ENCODE measurements at places on chromosomes 6 and 20.

DNA sequence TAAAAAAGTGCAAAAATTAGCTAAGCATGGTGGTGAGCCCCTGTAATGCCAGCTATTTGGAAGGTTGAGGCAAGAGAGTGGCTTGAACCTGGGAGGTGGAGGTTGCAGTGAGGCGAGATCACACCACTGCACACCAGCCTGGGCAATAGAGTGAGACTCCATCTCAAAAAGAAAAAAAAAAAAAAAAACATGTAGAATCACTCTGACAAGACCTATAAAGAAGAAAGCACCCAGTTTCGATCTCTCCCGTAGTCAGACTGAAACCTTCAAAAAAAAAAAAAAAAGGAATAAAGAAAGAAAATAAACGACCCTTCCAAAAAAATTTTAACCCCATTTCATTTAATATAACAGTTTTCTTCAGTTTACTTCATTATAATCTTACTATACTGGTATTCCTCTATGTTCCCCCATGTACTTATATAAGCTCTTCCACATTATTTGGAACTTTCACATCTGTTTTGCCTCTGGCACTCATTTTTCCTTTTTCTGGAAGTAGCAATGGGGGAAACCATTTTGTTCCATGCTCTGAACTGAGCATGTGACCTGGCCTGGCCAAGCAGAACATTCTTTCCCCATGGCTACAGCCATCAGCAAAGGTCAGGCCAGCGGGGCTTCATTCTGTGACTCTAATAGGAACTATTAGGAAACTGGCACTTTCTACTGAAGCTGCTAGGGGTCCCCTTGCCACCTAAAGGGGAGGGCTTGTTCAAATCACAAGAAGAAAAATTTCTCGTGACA is 9.6 kb downstream of the SLC18B1 start:
- DNase-seq, result no peak

DNA sequence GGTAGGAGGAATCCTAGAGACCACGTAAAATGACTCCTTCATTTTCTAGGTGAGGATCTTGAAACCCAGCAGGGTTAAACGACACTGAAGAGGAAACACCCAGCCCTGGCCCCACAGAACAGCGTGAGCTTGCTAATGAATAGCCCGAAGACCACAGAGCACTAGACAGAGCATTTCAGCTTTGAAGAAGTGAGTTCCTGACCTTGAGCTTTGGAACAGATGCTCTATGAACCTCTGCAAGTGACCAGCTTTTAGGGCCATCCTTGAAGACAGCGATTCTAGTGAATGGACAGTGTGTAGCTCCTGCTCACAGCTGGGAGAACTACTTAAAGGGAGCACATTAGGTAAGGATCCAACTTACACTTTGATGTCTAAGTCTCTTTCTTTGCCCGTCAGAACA is 74.0 kb upstream of the FRMD1 start:
- DNase-seq, result no peak

DNA sequence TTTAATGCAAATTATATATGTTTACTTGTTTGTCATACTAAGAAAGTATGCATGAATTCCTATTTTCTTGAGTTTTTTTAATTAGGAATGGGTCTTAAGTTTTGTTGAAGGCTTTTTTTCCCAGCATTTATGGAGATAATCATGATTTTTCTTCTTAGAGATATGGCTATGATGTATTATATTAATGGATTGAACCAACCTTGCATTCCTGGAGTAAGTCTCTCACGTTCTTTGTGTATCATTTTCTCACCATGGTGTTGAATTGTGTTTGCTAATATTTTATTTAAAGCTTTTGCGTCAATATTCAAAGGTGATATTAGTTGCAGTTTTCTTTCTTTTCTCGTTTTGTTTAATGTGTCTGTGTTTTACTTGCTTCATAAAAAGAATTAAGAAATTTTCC is 48.4 kb upstream of the SLC35D3 start:
- DNase-seq, result no peak

- DNase-seq, result no peak
These were observed 2.8 kb upstream of the KCNQ2 start for GRCh38 chr20:63475209-63475608.

DNA sequence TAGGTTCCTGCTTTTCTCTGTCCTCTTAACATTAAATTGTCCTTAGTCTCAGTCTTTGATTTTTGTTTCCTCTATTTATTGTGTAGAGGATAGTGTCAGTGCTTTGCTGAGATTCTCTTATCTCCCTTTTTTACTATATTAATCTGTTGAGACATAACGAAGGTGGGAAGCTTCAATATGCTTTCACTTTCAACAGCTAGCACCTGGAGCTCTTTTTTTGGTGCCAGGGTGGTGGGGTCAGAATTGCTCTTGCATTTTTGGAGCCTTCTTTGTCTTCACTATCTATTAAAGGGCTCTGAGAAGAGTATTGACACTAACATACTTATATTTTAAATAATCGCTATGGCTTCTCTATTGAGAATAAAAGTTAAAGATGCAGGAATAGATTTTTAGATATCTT is 97.1 kb upstream of the EPHA7 start:
- no peak for DNase-seq

DNA sequence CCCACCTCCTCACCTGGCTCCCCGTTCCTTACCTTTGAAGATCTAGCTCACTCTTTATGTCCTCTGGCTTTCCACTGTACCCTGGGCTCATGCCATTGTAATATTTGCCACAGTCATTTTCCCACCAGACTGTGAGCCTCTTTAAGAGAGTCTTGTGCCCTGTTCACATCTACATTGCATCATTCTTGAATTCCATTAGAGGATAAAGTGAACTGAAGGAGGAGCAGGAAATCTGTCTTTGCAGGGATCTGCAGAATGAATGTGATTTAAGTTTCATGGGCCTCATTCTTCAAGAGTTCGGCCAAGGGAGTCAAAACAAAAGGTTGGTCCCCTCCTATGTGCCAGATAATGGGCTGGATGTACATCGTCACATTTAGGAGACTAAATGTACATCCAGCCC is 272.6 kb upstream of the CITED2 start:
- no peak for DNase-seq

DNA sequence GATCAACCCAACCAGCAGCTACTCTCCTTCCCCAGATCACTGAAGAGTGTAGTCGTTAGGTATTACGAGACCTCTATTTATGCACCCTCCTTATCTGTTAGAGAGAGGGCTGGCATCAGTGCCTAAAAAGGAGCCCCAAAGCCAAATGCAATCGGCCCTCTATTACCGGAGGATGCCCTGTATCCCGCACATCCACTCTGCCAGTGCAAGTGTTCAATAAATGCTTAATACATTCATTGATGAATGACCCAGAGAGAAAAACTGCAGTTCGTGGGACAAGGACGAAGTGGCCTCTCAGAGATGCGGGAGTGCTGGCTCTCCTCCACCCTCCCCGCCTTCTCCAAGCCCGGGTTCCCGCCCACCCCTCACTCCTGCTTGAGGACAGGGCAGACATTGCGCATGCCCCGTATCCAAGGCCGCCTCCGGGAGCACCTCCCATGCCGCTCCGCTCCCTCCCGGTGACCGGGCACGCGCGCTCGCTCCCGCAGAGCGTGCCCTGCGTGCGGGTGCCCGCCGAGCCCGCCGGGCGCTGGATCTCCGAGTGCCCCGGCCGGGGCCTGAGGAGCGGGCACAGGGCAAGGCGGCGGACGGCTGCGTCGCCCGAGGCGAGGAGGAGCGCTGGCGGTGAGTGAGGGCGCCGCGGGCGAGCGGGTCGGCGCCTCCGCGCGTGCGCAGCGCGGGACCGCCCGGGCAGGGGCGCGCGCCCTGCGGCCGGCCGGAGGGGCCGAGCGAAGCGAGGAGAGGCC is 27.2 kb upstream of the BTBD3 start:
- DNase-seq, result no peak

- DNase-seq, result no peak
These were observed 446.7 kb downstream of the BCKDHB start for GRCh38 chr6:80553071-80553740.

DNA sequence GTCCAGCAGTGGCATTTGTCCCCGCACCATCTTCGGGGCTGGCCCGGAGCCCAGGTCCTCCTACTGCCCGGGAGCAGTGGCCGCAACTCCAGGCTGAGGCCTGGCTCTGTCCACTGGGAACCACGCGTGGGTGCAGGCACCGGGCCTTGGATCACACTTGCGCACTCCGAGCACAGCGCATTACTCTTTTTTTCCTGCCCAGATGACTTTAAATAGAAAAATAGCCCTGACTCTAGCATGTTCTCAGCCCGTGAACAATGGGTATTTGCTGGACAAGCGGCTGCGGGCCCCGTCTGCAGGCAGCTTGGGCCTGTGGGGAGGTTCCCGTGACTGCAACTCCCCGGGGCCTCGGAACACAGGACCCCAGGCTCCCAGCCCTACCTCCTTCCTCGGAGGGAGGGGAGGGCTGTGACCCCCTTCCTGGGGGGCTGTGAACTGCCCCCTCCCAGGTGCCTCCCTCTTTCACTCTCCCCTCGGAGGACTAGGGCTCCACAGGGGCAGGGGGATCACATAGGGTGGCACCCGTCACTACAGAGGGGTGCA is 162.2 kb downstream of the TBXT start:
- DNase-seq, result no peak

DNA sequence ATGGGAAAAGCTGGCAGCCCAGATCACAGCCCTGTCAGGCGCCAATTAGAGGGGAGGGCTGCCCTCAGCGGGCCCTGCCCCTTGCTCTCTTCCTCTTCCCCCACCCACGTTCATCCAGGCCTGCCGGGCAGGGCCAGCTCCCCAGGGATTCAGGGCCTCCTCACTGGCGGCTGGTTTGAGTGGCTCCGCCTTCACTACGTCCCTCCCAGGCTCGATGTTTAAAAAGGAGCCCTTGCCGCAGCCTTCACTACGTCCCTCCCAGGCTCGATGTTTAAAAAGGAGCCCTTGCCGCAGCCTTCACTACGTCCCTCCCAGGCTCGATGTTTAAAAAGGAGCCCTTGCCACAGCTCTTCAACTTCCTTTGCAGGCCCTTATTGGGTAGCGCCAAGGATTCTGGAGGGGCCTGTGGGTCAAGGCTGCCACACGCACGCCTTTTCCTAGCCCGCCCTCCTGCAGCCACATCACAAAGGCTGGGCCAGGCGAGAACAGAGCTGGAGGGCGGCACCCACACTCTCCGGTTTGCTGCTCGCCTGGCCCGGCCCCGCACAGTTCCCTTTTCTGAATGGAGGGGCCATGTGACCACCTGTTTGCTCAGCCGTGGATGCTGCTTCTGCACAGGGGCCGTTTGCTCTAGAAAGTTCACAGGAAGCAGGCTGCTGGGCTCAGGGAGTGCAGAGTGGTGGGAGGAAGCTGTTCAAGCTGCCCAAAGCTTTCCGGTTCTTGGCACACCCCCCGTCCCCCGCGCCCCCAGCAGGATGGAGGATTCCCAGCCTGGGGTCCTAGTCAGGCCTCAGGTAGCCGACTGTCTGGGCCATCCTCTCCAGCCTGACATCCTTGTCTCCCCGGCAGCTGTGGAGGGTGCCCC is 1.6 kb downstream of the SLC17A9 start:
- DNase-seq, result no peak

DNA sequence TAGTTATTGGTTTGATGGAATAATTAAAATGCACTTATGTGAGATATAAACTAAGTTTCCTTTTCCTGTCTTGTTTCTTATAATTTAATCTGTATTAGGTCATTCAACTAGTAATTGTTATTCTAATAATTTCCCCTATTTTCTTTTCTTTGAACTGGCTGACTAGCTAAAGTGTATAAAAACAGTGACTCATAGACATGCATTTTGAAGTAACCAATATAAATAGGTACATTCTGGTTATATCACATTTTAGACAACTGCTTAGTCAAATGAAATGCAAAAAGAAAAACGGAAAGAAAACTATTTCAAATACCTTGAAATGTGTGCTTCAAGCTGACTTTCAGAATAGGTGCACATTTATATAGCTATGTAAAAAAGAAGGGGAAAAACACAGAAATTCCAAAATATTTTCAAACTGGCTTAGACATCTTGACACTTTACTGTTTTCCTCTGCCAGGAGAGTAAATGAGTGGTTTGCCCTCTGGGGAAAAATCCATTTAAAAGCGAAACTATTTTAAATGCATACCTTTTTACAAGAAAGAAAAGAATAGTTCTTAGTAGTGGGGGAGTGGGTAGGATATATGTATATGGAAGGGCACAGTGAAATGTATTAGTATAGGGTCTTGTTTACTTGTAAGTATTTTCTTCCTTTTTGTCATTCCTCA is 28.3 kb downstream of the KCNQ5 start:
- no peak for DNase-seq

- DNase-seq, result no peak
These were observed 8.4 kb upstream of the MAPK13 start for GRCh38 chr6:36121787-36122494.

DNA sequence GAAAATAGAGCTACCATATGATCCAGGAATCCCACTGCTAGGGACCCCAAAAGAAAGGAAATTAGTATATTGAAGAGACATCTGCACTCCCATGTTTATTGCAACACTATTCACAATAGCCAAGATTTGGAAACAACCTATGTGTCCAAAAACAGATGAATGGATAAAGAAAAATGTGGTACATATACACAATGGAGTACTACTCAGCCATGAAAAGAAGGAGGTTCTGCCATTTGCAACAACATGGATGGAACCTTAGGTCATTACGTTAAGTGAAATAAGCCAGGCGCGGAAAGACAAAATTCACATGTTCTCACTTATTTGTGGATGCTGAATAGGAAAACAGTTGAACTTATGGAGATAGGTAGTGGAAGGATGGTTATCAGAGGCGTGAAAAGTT is 137.3 kb downstream of the ADAT2 start:
- DNase-seq, result no peak
